Neural progenitor cell (in vitro differentiated cells): ENCODE measurements at places on chromosomes 2 and 18.
A peak's percentile ranks its signal among the peaks of the same experiment; 100 is the strongest.

- DNase-seq: no peak
Observed at GRCh38 chr2:241275504-241275903, 40.0 kb downstream of the HDLBP start.

DNA sequence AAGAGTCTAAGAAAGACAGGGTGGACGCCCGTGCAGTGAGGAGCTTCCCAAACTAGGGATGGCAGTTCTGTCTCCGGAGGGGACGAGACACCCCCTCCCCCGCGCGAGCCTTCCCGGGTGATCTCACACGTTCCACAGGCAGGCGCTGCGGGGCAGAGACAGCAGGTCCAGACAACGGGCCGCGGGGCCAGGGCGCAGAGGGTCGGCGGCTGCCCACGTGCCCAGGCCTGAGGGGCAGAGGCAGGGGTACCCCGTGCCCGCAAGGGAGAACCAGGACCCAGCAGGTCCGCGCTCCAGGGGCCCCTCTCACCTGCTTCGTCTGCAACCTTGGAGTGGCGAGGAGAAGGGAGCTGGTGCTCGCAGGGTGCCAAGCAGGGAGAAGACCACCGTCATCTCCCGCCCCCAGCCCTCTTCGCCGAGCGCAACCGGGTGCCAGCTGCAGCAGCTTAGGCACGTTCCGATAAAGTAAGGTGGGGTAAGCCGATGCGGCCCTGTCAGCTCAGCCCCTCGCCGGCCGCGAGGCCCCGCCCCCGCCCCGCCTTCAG, at the start of gene GPR155:
GPR155 (minus strand) TSS at position 467 of the 545 bp plus-strand sequence. CDS start 5,073 bp downstream, outside the sequence.
- peak; percentile 62 for DNase-seq

GRCh38 chr2:16069933-16070647, 129.7 kb downstream of the MYCN start:
- peak; percentile 71 for DNase-seq

DNA sequence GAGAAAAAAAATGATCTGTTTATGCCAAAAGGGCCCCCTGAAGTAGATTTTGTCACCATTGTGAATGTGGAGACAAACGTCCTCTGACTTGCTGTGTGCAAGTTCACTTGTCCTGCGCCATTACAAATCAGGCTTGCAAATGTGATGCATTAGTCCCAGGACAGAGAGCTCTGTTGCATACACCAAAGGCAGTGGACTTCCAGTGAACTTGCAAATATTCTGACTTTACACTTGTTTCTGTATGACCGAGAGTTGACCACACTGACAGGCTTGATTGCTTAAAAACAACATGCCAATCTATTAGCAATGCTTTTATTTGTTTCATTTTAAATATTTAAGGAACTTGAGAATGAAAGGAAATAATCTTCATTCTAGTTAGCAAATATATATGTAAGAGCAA, 293.2 kb downstream of the PLCL1 start:
- DNase-seq: no peak

DNA sequence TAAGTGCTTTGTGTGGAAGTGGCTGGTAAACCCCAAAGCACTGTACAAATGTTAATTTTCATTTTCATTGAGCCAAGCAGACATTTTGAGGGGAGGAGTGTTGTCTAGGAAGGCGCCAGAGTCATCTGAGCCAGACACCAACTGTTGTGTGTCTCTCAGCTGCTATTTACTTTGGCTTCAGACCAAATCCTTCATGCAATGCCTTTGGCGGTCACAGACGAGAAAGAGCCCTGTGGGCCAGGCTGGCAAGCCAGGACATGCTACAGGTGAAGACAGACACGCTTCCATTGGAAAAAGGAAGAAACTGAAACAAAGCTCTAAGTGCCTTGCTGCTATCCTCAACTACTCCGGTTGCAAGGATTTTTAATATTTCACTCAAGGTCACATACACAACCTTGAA, 115.4 kb upstream of the CDC42EP3 start:
- DNase-seq: no peak

DNA sequence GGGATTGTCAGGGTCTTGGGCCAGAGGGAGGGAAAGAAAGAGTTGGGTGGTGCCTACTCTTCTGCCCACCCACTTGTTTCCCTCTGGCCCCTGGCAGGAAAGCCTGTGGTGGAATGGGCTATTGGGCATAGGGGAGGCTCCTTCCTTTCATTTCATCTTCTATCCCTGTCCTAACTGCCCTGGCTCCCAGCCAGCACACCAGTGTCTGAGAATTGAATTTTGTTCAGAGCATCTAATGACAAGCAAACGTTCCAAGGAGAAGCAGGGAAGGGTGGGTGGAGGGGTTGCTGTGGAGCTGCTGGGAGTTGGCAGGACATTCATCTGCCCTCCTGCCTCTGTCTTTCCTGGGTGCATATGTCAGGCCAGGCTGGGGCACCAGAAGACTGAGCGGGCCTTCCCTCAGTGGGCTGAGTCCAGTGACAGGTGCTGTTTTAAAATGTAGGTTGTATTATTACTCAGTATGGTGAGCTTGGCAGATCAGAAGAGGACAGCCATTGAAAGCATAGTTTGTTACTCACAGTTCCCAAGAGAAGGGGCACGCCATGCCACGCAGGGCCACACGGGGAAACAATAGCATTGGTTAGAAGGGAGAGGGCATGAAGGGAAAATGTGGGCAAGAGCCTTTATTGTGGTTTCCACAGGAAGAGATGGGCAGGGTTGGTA, 171.9 kb downstream of the ACOXL start:
- no peak for DNase-seq

DNA sequence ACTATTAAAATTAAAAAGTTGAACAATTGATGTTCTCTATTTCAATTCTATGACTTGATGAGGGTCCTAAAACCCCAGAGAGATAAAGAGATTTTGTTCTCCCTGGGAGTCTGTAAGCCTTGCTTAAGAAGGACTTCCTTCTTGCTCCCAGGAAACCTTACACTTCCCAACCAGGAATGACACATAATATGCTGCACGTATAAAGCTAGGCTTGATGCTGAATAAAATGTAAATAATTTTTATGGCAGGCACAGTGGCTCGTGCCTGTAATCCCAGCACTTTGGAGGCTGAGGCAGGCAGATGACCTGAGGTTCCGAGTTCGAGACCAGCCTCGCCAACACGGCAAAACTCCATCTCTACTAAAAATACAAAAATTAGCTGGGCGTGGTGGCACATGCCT, 27.8 kb downstream of the SPIRE1 start:
- no peak for DNase-seq

DNA sequence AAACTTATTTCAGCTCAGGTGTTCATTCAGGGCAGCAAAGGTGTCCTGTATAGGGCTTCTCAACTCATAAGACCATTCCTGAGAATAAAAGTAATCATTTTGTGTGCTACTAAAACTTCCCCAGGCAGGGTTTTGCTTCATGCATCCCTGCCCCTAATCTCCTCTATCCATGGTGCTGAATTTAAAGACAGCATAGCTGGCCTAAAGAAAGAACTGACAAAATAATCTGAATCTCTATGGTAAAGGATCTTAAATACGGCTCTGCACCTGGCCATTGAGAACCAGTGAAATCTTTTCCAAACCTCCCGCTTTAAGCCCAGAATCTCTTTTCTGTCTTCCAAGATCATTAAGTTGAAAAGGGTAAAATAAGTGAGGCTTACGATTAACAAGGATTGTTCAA, 292.1 kb upstream of the KLHL29 start:
- peak; percentile 76 for DNase-seq

GRCh38 chr2:218711550-218711929, 905 bp downstream of the TTLL4 start:
- no peak for DNase-seq

GRCh38 chr2:124286089-124286783, 261.1 kb downstream of the CNTNAP5 start:
- no peak for DNase-seq

DNA sequence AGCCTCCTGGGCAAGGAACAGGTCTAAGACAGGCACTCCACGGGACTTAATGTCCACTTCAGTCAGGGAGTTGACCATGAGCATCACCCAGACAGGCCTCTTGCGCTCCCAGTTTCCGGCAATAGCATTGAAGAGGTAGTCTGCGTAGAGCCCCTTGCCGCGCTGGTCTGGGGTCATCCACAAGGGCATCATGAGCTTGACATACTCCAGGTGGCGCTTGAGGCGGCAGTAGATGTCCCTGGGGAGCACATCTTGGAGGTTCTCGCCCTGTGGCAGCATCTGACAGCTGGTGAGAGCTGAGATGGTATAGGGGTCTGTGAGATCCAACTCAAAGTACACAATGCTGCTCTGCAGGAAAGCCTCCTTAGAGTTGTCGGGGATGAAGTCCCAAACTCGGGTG, 10.6 kb downstream of the TRABD2A start:
- no peak for DNase-seq

DNA sequence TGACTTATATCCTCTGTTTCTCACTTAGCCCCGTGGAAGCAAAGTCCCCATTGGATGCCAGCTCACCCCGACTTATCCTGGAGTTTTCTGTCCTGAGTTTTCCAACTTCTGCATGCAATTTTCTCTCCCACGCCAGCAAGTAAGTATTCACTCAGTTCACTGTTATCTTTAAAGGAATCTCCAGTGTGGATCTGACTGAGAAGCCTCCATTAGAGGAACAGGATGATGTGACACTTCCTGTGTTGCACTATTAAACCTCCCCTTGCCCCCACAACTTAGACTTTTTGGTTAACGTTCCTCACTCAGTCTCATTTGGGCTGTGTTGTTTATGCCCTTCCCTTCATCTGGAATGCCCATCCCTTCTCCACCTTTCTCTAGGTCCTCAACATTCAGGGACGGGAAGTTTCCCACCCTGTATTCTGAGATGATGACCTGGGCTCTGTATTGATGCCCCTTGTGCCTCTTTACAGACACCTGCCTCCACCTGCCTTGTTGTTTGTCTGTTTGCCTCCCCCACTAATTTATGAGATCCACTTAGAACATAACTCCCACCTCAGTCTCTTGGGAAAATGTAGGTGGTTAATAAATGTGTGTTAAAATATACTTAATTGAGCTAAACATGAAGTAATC, 536.1 kb upstream of the RAB6C start:
- no peak for DNase-seq

GRCh38 chr2:160582490-160583145, 89.0 kb upstream of the RBMS1 start:
- DNase-seq: peak; percentile 67

- no peak for DNase-seq
Observed at GRCh38 chr2:12221584-12221983, 475.2 kb downstream of the LPIN1 start.

GRCh38 chr18:69817335-69817940, 130.2 kb downstream of the CD226 start:
- no peak for DNase-seq

- no peak for DNase-seq
Observed at GRCh38 chr2:10339647-10340592, 37.2 kb downstream of the HPCAL1 start.

GRCh38 chr2:72788756-72789155, 37.1 kb downstream of the EXOC6B start:
- DNase-seq: no peak

DNA sequence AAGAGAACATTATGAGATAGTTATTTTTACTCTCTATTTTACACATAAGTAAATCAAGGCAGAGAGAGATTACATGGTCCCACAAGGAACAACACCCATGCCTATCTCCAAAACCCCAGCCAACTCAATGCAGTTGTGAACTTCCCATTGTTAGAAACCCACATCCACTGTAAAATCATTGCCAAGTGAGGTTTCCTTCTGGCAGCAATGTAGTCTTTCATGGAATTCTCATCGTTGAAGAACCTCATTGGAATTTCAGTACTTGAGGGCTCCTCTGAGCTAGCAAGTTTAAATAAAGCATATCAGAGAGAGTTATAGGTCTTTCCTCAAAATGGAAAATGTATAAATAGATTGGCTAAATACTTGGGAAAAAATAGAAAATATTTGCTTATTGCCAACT, 105.2 kb downstream of the RAD51AP2 start:
- DNase-seq: no peak

GRCh38 chr2:241506793-241507429, 1.5 kb downstream of the STK25 start:
- DNase-seq: no peak

DNA sequence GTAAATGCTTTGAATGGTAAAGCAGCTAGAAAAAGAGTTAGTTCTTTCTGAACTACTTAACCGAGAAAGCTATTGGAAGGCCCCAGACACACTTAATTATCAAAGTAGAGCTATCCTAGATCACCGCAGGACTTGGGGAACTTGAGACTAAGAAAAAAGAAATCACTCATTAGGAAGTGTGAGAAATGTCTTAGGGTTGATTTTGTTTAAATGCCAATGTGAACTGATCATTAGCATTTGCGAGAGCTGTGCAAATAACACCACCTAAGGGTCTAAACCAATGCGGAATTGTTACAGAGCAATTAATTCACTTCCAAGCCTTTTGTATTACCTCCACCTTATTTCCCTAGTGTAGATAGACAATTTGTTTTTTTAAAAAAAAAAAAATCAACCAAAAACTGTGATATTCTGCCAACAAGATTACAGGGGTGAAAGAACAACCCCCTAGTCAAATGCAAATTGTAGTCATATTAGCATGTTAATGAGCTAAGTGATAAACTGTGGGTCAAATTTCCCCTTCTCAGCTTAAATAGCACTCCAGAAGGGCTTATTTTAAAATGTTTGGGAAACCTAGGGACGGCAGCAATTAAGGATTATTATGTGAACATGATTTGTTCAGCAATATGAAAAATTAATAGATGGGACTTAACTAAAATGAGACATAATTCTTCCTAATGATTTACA, 246.2 kb upstream of the STON1 start:
- DNase-seq: no peak

- DNase-seq: no peak
Observed at GRCh38 chr2:165162466-165162865, 41.4 kb downstream of the SCN3A start.

DNA sequence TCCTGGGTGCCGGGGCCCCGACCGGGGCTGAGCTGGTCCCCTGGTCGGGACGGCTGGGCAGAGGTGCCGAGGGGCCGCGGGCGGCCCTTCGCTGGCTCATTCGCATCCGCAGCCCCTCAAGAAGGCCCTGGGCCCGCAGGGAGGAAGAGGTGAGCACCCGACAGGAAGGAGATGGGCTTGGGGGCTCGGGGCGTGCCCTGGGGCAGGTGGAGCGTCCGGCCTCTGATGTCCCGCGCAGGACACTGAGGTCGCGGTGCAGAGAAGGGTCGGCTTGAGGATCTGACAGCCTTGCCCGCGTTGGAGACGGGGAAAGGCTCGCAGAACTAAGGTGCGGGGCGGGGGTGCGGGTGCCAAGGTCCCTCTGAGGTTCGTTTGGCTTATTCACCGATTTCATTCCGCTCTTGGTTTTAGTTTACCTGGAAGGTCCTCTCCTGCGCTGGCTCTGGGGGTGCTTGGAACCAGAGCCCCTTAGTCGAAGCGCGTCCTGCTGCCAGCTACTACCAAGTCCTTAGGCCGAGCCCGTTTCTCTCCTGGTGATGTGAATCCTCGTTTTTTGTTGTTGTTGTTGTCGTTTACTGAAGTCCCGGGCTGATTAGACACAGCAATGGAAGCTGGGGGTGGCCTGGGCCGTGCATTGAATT, 18.9 kb upstream of the CD8A start:
- DNase-seq: no peak

- DNase-seq: no peak
Observed at GRCh38 chr2:24540011-24540477, 49.0 kb downstream of the NCOA1 start.

- no peak for DNase-seq
Observed at GRCh38 chr2:120231974-120232635, 8.9 kb upstream of the TMEM185B start.

GRCh38 chr2:67666386-67667053, 269.4 kb downstream of the ETAA1 start:
- DNase-seq: no peak
